ENCODE measurements at places on chromosomes 3 and 15. TPM values are rescaled to one million over a fixed set of nuclear protein-coding genes. Genes with fewer than 3 reads are reported as not detected.

NR1I2 gene
- not detected for total RNA-seq

BFSP2 gene
- not detected for total RNA-seq

C3orf22 gene
- total RNA-seq: not detected

AQP9 gene
- not detected for total RNA-seq

ARHGEF3 gene
- total RNA-seq: 5.8 TPM

CCDC9B gene
- total RNA-seq: 46.2 TPM

LMAN1L gene
- total RNA-seq: not detected

EBLN2 gene
- 7.7 TPM for total RNA-seq

GPR62 gene
- total RNA-seq: 0.12 TPM

SRGAP3 gene
- 3.1 TPM for total RNA-seq

CPEB1 gene
- 35.2 TPM for total RNA-seq

CEP19 gene
- total RNA-seq: 4.4 TPM

CLDN18 gene
- total RNA-seq: 0.12 TPM

SI gene
- total RNA-seq: not detected

ZIC4 gene
- not detected for total RNA-seq

TRIM42 gene
- total RNA-seq: not detected

C3orf62 gene
- 1.2 TPM for total RNA-seq

PIGZ gene
- total RNA-seq: 3.9 TPM

CPNE4 gene
- total RNA-seq: not detected

CXCR6 gene
- total RNA-seq: under 0.01 TPM

CD86 gene
- total RNA-seq: not detected

MAP6D1 gene
- total RNA-seq: 2.5 TPM

SLC24A5 gene
- total RNA-seq: not detected

CHST13 gene
- total RNA-seq: not detected

SOX14 gene
- total RNA-seq: not detected

TMCO5A gene
- not detected for total RNA-seq

NTRK3 gene
- under 0.01 TPM for total RNA-seq

PLXNB1 gene
- 30.0 TPM for total RNA-seq

PLSCR4 gene
- total RNA-seq: 18.1 TPM

WWTR1 gene
- 24.1 TPM for total RNA-seq
